SHP77 (cell line): ENCODE measurements at places on chromosomes 3 and 15.

- DNase-seq: no peak
These were observed 56.1 kb upstream of the KIF23 start for GRCh38 chr15:69357773-69358771.

DNA sequence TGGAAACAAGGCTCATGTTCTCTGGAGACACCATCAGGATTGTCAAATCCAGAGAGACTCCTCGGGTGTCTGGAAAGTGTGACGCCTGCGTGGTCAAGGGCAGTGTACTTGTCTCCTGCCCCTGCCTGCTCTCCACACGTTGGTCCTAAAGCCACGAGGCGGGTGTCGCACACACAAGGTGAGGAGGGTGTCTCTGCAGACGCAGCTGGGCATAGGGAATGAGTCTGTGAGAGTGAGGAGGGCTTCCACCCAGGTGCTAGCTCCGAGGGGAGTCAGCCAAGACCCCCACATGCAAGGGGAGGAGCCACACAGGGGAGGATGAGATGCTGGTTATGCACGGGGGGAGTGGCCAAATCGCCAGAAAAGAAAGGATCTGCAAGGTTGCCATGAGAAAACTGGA, 27.9 kb upstream of the OCA2 start:
- DNase-seq: no peak

- DNase-seq: no peak
These were observed 231.6 kb downstream of the CACNA2D3 start for GRCh38 chr3:54353946-54354345.

- DNase-seq: no peak
These were observed 327.7 kb upstream of the IL12A start for GRCh38 chr3:159660901-159661300.

DNA sequence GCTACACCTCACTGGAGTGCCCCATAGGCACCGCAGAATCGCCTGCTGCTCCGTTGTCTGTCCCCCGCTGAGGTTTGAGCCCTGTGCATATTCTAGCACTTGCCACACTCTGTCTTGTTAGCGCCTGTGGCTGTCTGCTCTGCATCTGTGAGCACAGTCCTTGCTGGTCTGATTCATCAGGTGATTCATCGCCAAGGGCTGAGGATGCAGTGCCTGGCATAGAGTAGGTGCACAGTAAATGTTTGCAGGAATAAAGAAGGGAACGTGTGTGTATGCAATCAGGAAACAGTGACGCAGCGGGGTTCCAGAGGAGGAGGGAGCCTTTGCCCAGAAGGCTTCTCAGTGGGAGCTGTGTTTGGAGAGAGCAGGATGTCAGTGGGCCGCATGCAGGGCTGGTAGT, 124.0 kb upstream of the PLXNA1 start:
- DNase-seq: peak; percentile 82

- no peak for DNase-seq
These were observed 102.8 kb downstream of the CHSY1 start for GRCh38 chr15:101148881-101149664.

DNA sequence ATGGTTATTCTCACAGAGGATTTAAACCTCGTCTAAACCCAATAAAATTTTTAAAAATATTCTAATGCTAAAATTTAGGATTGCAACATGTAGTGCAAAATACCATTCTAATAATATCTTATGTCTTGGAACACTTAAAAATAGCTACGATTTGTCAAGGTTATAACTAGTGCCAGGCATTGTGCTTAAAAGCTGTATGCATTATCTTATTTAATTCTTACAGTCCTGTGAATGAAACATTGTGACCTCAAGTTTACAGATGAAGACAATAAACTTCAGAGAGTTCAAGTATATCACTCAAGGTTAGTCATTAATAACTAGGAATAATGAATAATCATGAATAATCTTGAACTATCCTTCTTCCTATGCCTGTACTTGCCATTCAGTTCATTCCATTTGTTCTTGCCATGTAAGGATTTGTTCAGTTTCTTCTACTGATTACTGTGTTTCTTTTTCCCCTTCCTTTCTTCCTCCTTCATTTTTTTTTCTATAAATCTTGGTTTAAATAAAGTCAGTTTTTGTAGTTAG, 897.6 kb upstream of the NR2F2 start:
- no peak for DNase-seq

GRCh38 chr15:65369651-65370050, 8.2 kb downstream of the IGDCC3 start:
- no peak for DNase-seq

- DNase-seq: no peak
These were observed 30.8 kb downstream of the ST3GAL6 start for GRCh38 chr3:98793971-98794370.

- no peak for DNase-seq
These were observed 200.3 kb upstream of the IL12A start for GRCh38 chr3:159788291-159788690.

GRCh38 chr15:67542420-67543347, at the start of gene MAP2K5:
Gene MAP2K5 (plus strand): TSS chr15:67542703. CDS start chr15:67543336, 633 bp downstream.
- DNase-seq: peak; percentile 46

GRCh38 chr15:89017370-89018066, 70.7 kb upstream of the ABHD2 start:
- DNase-seq: peak; percentile 67

DNA sequence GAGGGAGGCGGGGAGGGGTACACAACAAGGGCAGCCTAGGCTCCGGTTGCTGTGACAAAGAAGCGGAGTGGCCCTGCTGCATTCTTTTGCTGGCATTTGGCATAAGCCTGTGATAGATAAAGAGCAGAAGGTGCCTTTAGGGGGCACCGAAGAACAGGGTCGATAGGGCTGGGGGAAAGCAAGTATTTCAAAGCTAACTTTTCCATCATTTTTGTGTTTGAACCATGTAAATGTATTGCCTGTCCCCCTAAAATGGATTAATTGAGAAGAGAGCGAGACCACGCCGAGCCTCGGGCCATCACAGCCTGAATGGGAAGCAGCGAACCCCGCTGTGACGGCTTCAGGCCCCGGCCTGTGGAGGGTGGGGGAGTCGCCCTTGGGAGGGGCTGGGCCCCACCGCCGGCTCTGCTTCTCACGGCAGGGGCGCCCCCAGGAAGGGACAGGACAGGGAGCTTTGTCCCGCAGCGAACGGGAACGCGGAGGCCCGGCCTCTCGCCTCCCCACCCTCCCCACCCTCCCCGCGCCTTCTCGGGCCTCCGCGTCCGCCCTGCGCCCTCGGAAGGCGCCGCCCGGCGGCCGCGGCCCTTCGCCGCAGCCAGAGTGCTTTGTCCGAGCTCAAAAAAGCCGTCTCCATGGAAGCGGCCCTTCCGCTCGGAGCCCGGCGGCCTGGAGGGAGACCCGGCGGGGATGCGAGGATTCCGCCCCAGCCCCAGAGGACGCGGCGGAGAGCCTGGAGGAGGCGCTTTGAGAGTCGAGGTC, 32.4 kb upstream of the ALDH1L1 start:
- DNase-seq: no peak

DNA sequence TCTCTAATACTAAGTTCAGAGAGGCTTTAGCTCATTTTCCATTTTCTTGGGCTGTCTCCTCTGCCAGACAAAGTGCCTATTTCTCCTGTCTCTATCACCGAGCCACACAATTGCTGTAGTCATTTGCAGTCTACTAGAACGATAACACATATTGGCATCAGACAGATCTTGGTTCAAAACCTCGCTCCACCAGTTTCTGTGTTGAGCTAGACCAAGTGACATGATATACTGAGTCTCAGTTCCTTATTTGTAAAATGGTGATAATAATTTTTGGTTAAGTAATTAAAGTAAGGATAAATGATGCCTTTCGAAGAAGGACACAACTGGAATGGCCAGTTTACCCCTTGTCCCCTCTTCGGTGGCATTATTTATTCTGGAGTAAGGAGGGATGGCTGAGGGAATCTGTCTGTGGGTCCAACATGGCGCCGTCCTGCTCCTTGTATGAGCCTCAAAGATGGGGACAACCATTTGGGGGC, 398 bp upstream of the RAB7A start:
- DNase-seq: no peak

- no peak for DNase-seq
These were observed 25.8 kb upstream of the CSTA start for GRCh38 chr3:122299215-122299614.

DNA sequence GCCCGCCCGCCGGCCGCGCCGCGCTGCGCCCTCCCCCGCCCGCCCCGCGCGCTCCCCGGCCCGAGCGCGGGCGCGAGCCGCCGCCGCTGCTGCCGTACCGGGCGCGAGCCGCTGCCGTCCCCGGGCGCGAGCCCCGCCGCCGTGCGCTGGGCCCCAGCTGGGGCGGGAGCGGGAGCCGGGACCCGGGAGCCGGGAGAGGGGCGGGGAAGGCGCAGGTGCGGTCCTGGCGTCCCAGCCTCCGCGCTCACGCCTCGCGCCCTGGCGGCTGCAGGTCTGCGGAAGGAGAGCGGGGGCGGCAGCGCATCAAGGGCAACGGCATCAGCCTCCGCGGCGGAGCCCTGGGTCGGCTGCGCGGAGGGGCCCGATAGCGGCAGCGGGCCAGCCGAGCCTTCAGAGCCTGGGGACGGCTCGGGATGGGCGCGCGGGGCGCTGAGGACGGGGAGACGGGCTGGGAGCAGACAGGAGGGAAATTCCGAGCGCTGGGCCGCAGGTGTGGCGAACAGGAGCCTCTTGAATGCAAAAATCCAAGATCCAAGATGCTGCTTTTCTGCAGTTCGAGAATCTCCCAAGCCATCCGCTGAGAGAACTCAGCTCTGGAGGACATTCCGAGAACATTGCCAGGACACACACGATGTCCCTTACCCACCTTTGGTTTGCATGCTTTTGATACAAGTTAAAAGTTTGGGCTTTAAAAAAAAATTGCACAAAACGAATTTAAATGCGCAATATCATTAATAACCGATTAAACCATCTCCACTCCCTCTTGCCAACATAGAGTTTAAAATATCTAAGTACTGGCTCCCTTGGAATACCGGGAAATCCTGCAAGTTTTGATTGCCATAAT, 251.1 kb downstream of the TJP1 start:
- DNase-seq: peak; percentile 25

DNA sequence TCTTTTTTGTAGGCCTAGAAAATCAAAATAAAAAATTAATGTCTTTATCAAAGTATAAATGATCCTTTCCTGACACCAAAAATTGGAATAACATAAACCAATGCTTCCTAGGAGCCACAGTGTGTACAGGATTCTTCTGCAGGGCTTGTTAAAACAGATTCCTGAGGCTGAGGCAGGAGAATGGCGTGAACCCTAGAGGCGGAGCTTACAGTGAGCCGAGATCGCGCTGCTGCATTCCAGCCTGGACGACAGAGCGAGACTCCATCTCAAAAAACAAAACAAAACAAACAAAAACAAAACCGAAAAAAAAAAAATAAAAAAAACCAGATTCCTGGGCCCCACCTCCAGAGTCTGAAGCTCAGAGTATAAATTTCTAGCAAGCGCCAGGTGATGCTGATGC, 78.0 kb downstream of the PEX5L start:
- DNase-seq: peak; percentile 37

- DNase-seq: no peak
These were observed 23.4 kb downstream of the KIF7 start for GRCh38 chr15:89631902-89632264.

DNA sequence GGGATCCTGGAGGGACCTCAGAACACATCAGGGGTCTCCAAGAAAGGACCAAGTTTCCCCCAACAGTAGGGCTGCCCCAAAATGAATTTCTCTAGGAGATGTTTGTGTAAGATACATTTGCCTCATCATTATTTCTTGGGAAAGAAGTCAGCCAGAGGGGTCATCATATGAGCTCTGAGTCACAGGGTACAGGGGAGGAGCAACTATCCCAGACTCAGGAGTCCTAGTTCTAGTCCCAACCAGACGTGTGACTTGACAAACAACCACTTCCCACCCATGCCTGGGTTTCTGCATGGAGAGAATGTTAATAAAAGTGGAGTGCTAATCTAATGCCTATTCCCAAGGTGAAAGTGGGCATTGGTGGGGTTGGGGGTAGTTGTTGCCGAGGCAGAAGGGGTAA, 144.1 kb downstream of the ALDH1A2 start:
- no peak for DNase-seq

- peak; percentile 46 for DNase-seq
These were observed 9.6 kb downstream of the KBTBD13 start for GRCh38 chr15:65085990-65086679.

DNA sequence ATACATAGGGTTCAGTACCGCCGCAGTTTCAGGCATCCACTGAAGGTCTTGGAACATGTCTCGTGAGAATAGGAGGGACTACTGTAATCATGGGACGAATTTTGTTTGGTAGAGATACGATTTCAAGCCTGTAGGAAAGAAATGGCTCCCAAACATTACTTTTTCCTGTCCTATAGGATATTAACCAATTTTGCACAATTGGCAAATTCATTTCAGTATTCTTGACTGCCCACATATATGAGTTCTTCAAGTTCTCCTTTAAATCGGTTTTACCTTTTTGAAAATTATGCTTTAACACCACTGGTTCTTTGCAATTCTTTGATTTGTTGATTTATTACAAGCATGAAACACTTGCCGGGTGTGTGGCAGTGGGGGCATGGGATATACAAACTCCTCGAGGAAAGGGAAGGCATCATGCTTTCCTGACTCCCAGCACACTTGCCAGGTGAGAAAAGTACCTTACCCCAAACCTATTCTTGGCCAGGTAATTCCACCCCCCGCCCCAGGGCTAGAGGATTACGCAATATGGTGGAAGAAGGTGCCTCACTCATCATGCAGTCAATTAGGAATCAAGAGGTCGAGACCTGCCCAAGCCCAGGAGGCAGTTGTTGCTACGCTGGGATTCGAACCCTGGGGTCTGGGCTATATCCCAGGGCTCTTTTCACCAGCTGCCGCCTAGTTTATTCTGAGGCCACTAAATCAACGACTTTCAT, 584 bp upstream of the LARS2 start:
- DNase-seq: no peak

DNA sequence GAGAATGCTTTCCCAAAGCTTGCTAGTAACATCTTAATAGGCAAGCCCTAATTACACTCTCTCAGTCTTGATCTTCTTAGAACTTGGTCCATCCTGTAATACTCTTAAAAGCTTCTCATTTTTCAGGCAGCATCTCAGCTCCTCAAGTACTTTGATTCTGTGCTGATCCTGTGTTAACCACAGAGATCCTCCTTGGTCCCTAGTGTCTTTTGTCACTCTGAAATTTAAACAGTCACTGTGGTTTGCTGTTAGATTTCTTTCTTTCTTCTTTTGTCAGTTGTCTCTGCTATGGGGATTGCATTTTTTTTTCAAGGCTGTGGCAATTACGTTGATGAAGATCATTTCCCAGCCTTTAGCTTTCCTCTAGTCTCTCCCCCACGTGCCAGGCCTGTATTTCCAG, 26.0 kb upstream of the UBE3A start:
- DNase-seq: no peak

DNA sequence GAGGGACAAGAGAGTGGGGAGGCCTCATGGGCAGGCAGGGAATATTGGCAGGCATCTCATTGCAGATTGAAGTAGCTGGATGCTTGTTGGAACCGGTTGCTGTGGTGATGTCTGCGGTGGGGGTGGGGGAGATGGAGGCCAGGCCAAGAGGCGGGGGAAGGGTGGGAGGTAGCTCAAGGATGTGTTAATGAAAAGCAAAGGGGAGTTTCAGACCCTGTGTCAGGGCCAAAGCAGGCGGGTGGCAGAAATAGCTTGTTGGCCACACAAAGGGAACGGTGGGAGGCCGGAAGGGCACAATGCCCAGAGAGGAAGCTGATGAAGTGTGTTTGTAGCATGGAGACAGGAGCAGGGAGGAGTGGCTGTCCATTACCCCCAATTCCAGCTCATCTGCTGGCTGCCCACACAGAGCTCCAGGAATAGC, 28.0 kb downstream of the CCDC33 start:
- DNase-seq: no peak
